ENCODE measurements at places on chromosomes 11 and 22.

DNA sequence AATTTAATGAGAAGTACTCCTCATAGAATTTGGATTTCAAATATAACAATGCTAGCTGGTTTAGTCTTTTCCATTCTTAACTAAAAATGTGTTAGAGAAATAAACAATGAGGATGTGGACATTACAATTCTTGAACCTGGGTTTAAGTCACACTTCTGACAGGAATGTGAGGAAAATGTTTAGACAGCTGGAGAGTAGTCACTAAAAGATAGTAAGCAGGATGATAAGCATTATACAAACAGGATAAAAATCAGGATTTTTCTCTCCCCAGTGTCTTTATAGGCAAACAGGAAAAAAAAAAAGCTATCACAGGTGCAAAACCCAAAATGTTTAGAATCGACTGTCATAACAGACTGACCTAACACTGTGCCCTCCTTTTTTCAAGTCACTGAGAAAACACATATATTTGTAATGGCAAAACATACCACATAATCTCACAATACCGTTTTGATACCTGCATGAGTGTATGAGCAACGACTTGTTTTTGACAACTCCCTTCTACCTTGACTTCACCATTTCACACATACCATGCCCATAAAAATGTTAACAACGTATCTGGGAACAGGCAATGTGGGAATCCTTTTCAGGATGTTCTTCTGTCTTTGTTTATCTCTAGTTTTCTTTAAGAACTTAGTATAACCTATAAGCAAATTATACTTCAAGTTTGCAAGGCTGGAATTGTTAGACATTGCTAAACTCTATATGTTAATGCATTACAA lies 242.0 kb downstream of the SBF2 start:
- DNase-seq, result no peak

GRCh38 chr22:19800761-19801244 lies 40.2 kb downstream of the TBX1 start:
- no peak for DNase-seq

GRCh38 chr11:117199053-117199915 lies at the start of gene TAGLN:
Gene TAGLN, plus strand, starts transcription at chr11:117199370. Its CDS starts 3,644 bp downstream, at chr11:117203014.
- DNase-seq, result no peak

DNA sequence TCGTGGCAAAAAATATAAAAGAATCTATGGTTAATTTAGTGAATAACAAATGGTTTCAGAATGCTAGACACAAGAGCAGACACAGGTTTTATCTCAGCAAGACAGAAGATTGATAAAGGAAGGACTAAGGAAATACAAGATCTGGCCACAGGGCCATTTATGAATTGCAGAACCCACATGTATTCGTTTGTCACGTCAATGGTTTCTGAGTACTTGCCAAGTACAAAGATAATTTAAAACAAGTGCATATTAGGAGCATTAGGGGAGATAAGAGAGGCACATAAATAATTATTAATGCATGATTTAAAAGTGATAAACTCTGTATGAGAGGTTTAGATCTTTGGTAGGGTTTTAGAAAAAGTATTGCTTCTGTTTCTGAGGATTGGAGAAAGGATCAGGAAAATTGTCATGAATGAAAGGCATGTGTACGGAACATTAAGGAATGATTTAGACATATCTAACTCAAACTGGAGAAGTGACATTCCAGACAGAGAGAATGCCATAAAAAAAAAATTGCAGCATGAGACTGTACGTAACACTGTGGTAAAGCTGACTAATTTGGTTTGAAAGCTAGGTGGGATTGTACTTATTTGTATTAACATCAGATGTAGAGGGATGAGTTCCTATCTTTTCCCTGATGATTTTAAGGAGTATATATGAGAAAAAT lies 727.1 kb downstream of the NELL1 start:
- no peak for DNase-seq

DNA sequence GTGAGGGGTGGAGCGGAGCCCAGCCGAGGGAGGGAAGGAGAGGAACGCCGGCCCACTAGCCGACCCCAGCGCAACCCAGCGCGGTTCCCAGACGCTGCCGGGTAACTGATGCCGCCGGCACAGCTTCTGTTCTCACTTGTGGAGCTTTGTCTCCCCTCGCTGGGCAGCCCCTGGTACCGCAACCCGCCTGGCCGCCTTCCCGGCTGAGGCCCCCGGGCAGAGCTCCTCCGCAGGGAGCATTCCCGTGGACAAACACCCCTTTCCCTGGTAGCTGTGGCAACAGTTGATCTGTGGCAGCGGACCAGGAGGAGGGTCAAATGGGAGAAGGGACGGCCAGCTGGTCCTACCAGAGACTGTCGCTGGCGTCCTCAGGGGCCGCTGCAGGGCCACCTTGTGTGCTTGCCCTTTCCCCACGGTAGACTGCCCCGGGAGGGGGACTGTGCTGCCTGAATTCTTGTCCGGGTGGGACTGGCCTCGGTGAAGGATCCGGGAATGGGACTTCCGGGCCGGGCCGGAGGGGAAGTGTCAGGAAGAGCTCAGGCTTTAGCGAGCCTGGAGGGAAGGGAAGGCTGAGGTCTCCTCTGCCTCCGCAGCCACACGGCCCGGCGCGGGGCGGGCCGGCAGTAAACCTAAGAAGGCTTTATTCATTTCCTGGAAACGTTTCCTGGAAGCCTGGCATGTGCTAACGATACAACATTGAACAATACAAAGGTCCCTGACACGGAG lies 468.0 kb downstream of the OPCML start:
- peak; percentile 75 for DNase-seq

- no peak for DNase-seq
Observed at GRCh38 chr11:127157225-127157624, 156.7 kb upstream of the KIRREL3 start.

DNA sequence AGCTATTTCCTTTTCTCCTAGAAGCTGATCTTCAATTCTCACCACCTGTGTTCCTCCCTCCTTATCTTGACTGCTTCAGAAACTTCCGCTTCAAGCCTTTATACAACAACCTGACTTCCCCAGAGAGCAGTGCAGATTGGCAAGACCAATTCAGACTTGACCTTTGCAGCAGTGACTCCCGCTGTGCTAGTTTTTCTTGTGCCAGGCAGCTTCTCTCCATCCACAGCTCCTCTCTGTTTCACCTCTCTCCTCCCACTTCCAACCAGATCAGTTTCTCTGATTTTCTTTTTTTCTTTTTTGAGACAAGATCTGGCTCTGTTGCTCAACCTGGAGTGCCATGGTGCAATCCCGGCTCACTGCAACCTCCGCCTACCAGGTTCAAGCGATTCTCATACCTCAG lies 74.3 kb downstream of the GRAMD1B start:
- DNase-seq, result no peak

- no peak for DNase-seq
Observed at GRCh38 chr22:38631724-38632123, 24.5 kb downstream of the FAM227A start.

DNA sequence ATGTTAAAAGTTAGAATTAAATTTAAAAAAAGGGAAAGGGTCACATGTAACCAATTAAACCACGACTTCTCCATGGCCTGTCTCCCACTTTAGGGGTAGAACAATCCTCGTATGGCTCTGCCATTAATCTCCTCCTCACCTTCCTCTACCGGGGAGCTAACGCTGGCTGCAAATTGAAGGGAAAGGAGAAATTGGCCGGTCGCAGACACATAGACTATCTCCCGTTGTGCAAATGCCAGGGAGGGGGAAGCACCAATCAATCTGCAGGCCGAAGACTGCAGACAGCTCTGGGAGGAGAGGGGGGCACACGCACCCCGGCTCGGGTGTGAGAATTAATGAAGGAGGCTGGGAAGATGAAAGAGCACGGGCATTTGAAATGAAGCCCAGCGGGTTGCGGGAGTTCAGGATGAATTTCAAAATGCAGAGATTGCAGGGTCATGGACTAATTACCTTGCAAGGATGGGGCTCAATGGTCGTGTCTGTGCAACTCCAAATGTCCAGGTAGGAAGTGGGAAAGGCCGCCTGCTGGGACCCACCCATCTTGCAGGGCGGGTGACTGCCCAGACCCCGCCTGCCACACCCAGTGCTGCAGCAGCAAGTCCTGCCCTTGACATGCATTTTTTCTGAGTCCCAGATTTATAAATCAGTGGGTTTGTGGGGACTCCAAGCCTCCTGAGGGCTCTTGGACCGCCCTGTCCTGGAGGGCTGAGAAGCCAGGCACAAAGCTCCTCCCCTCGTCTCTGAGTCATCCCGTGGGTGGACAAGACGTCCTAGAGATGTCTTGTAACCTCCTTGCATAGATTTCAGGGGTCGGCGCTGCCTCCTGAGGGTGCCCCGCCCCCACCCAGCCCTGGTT lies 534.2 kb downstream of the TBC1D22A start:
- DNase-seq, result no peak

- DNase-seq, result no peak
Observed at GRCh38 chr11:25317216-25317615, 820.4 kb downstream of the LUZP2 start.

GRCh38 chr11:105673089-105673488 lies 63.2 kb downstream of the GRIA4 start:
- no peak for DNase-seq
